ENCODE measurements at places on chromosomes 11 and 22. TPM values are rescaled to one million over a fixed set of nuclear protein-coding genes. Genes with fewer than 3 reads are reported as not detected.
A peak's percentile ranks its signal among the peaks of the same experiment; 100 is the strongest.

DNA sequence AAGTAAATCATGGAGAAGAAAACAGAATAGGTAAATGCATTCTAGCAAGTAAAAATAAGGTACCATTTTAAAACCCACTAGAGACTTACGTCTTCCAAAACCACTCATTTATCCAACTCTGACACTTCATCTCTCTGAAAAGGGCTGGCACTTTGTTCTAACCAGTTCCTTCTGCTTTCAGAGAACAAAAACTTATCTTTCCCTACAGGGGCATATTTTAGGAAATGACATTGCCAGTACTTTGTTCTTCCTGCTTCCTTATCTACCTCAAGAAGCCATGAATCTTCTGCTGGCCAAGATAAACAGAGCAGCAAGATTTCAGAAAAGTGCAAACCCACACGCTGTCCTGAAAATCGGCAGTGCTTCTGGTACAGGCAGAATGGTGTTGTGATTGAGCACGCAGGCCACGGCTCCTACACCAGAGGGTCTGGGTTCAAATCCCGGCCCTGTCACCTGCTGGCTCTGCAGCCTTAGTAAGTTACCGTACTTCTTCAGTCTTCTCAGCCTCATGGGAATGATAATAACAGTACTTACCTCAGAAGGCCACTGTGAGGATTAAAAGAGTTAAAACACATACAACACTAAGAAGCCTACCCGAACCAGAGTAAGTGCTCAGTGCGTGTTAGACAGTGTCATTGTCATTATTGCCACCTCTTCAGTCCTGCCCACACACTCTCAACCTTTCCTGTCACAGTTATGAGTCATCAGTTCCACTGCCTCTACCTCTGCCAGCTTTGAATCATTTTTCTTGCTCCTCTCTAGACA lies 11.0 kb downstream of the MPZL3 start:
- DNase-seq, result peak; percentile 68
- H3K4me1 ChIP-seq, result peaks cover 10% of the 10 kb centered on the region
- no peak overlapping the region for H3K4me3 ChIP-seq
- H3K27me3 ChIP-seq, result no peaks in the 10 kb centered on the region
- H3K27ac ChIP-seq, result peak overlapping the region; percentile 73

DNA sequence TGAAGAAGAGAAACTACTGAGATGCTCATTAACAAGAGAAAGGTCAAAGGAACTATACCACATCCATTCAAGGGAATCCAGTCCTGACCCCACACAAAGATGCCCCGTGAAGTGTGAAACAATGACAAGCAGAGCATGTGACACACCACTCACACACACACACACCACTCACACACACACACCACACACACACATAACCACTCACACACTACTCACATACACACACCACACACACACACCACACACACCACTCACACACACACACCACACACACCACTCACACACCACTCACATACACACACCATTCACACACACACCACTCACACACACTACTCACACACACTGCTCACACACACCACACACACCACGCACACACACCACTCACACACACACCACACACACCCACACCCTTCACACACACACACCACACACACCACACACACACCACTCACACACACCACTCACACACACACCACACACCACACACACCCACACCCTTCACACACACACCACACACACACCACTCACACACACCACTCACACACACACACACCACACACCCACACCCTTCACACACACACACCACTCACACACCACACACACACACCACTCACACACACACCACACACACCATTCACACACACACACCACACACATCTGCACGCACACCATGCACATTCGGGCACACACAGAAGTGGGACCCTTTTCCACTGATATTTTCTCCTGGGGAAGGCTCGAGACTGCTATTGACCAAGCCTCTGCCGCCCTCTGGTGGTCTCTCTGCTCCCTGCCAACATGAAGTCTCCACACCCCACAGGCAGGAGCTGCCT lies 32.0 kb upstream of the COMT start:
- no peaks in the 10 kb centered on the region for H3K27me3 ChIP-seq
- H3K4me1 ChIP-seq, result no peaks in the 10 kb centered on the region
- peak; percentile 85 for DNase-seq
- H3K4me3 ChIP-seq, result no peak overlapping the region
- no peak overlapping the region for H3K27ac ChIP-seq
- H3K36me3 ChIP-seq, result no peaks in the 10 kb centered on the region

The OR5A1 gene
- not detected for total RNA-seq

DNA sequence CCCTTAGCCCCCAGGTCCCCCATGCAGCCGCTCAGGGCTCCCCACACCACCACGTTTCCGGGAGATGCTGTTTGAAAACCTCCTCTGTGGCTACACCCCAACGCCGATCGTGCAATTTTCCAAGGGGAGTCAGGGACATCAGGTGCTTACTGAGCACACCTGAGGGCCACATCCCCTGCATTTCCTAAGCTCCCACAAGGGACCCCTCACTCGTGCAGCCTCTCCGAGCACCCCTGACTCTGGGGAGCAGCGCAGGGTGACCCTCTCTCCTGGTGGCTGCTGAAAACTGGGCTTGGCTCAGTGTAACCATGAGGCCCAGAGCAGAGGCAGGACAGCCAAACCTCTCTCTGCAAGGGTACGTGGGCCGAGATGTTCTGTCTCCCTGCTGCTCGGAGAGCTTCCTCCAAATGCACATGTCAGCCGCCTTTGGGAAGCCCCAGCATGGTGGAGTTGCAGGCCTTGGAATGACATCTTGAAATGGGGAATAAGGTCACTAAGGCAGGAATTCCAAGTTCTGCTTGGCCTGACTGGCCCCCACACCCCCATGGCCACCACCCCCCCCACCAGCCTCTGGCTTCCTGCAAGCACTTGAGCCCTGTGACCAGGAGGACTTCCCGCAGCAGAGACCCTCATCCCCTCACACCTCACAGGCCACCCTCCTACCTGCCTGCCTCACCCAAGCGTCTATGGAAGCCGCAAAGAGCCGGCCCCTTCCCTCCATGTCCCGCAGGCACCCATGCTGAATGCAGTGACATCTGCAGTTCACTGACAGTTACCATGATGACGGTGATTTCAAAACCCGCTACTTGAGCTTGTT lies 257.4 kb downstream of the BRD1 start:
- no peak overlapping the region for H3K4me3 ChIP-seq
- H3K27me3 ChIP-seq, result no peaks in the 10 kb centered on the region
- no peak overlapping the region for H3K27ac ChIP-seq
- DNase-seq, result no peak
- H3K4me1 ChIP-seq, result no peaks in the 10 kb centered on the region
